Heart right ventricle (tissue), 16 donors: ENCODE measurements at places on chromosomes 7 and 10. TPM values are rescaled to one million over a fixed set of nuclear protein-coding genes. Genes with fewer than 3 reads are reported as not detected.

The TIAL1 gene
- polyA plus RNA-seq = 40.7 TPM

DNA sequence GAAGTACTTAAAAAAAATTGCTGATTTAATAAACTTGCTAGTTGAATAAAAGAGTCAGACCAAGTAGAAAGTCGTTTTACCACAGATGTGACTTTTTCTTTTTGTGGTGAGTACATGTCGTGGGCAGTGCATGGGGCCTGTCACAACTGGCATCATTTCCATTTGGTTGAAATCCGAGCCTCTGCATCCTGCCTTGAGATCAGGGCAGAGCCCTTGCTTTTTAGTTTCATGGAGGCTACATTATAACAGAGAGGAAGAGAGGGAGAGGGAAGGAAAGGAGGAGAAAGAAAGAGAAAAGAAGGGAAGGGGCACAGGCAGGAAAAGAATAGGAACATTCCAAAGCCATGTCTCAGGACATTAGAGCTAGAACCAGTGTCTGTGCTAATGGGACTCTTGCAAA, 20.4 kb upstream of the INSYN2A start:
- DNase-seq = no peak

DNA sequence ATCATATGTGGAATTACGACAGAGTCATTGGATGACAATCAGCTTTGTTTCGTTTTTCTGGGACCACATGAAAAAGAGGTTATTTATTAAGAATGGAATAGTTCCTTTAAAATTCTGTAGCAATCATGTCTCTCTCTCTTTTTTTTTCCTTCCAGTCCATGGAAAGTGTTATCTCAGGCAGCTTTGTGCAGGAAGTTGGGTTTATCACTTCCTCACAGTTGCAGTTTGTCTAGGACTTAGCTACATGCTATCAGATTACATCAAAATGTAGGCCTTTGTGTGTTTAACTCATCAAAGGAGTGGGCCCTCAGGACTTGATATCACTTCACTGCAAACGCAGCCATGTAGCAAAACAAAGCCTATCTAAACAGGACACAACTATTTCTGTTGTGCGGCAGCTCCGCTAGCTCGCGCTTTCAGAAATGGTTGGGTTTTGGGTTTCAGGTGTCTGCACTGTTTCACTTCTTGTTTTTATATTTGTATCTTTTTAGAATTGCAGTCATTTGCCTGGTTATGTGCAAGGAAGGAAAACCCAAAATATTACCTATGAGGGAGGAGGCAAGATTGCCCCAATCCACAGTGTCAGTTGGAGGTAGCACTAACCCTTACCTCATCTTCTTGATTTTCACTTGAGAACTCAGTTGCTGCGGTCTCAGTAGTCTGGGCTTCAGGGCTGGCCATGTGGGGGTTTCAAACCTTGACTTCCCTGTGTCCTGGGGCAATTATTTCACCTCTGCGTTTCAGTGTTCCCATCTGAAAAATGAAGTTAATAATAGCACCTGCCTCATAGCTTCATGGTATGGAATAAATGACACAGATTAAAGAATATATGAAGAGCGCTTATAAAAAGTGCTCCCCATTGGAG, 66.7 kb downstream of the HHEX start:
- no peak for DNase-seq

GRCh38 chr10:23656735-23657134, 217.9 kb downstream of the OTUD1 start:
- no peak for DNase-seq

- DNase-seq = no peak
These were observed 167.5 kb downstream of the NRF1 start for GRCh38 chr7:129778770-129779601.

DNA sequence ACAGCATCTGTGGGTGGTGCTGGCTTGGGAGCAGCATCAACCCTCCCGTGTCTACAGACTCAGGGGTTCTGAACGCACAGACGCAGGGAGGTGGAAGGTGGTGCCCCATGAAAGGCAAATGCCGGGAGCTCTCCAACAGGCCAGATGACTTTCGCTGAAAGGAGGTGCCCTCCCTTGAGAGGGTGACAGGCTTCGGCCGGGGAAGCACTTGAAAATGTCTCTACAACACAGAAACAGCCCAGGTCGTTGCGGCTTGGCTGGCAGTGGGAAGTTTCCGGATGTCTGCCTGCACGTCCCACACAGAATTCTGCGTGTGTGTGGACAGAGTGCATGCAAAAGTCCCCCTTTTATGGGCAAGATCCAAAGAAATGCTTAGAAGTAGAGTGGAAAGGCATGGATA, 239.6 kb downstream of the SKAP2 start:
- no peak for DNase-seq

- DNase-seq = no peak
These were observed 273.6 kb downstream of the NEBL start for GRCh38 chr10:20623546-20623945.

- DNase-seq = no peak
These were observed 67.5 kb downstream of the NT5C2 start for GRCh38 chr10:103125323-103126267.
